GM04503 (cell line): ENCODE measurements at places on chromosomes 16 and 17.

DNA sequence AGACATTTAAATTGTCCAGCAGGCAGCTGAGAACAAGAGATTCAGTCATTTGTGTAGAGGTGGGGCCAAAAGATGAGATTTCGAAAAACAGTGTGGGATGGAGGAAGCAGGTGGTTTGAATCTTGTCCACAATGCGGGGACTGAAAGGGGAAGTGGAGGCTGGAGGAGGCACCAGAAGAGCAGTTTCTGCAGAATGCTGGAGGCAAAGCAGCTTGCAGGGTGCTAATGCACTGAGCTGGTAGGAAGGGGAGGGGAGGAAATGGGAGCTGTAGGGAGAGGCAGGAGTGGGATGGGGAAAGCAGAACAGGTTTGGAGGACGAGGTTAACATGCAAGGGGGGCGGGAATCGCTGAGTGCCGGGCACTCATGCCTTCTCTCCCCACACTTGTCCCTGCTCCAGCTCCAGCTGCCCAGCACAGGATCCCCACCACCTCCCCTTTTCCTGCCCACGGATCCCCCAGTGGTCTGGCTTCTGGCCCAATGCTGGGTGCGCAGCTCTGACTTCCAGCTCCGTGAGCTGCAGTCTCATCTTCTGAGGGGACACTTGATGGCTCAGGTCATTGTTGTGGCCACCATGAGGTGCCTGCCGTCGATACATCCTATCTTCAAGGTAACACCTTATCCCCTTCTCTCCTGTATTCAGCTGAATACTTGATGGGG lies 9.4 kb downstream of the C17orf100 start:
- DNase-seq: no peak

DNA sequence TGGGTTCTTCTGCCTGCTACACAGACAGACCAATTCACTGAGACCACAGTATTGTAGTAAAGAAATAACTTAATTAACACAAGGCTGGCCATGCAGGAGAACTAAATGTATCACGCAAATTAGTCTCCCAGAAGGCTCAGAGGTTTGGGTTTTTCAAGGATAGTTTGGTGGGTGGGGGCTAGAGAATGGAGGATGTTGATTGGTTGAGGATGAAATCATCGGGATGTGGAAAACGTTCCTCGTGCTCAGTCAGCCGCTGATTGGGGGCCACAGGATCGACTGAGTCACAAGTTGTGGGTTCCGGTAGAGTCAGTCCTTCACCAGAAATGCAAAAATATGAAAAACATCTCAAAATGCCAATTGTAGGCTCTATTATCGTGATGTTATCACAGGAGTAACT lies 18.7 kb downstream of the RHOT1 start:
- no peak for DNase-seq

DNA sequence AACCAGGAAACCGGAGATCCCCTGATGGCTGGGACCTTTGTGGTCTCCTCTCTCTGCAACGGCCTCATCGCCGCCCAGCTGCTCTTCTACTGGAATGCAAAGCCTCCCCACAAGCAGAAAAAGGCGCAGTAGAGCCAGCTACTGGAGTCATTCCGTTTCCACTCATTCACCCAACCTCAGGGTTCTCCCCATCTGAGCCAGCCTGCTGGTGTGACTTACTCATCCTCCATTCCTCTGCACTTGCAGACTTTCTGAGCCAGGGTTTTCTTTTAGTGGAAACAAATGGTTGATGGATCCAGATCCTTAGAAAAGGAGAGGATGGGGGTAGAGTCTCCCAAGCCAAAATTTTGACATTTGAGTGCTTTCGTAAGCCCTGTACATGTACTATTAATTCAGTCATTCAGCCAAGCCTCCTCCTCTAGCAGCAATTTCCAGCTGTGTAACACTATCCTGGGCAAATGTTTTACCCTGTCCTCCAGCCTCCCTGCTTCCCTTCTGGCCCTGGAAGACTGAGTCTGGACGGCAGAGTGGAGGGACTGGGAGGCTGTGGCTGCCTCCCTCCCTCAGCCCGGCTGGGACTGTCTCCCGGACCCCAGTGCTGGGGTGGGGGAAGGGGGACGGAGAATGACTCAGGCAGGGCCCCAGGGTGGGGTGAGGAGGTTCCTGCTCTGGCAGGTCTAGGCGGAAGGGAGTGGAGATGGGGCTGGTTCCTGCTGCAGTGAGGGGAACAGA lies 2.3 kb downstream of the SOX15 start:
- peak; percentile 90 for DNase-seq

- no peak for DNase-seq
Measured at GRCh38 chr16:14175086-14175485, 104.0 kb downstream of the MRTFB start.

- DNase-seq: no peak
Measured at GRCh38 chr17:66652840-66653507, 181.9 kb upstream of the CACNG5 start.

DNA sequence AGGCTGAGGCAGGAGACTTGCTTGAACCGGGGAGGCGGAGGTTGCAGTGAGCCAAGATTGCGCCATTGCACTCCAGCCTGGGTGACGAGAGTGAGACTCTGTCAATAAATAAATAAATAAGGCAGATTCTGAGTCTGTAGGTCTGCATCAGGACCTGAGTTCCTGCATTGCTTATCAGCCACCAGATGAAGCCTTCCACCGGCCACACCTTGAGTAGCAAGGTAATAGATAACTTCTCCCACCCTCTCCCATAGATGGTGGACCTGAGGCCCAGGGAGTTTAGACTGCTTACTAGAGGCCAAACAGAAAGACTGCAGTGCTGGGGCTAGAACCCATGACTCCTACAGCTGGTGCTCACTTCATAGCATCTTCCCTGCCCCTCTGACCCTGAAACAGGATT lies 22.1 kb downstream of the ZP2 start:
- no peak for DNase-seq

- no peak for DNase-seq
Measured at GRCh38 chr16:52544703-52545102, 2.2 kb downstream of the TOX3 start.

DNA sequence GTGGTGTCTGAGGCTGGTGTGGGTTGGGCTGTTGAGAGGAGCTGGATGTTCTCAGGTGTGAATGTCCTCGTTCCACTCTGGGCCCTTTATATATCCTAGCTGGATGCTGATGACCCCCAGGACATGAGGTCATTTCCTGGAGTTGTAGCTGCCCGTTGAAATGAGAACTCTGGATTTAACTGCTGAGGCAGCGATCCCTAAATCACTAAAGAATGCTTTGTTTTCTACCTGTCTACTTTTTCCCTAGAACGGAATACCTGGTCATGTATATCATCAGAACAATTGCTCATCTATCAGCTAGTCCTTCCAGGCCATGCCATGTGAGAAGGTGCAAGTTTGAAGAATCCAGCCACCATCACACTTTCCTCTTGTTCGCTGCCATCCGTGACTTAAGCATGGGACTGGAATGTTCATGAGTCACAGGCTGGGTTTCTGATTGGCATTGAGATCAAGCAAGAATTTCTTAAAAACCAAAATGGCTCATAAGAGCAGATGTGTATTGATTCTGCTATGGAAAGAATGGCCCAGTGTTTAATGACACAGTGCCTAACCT lies at the start of gene KRTAP2-3:
TSS of gene KRTAP2-3 (minus strand) at position 63 of the 553 bp plus-strand sequence. CDS start 64 bp downstream, outside the sequence.
- DNase-seq: peak; percentile 95

- no peak for DNase-seq
Measured at GRCh38 chr16:65745-66144, 6.7 kb downstream of the RHBDF1 start.

GRCh38 chr17:81601525-81602120 lies 35.3 kb downstream of the NPLOC4 start:
- no peak for DNase-seq

DNA sequence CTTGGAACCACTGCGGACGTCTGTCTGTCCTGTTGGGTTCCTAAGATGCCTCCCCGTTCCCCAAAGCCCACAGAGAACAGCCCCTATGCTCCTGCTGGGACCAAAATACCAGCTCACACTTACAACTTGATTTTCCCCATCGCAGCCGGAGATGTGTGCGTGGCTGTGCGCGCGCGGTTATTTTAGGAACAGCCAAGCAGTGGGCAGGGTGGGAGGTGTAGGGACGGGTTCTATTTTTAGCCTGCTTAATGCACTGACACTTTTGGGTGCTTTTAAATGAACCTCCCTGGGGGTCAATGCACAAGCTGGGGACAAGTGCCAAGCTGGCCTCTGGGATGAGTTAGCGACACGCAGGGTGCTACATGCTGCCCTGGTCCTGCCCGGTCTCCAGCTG lies 74.1 kb downstream of the KLHDC4 start:
- no peak for DNase-seq

- DNase-seq: no peak
Measured at GRCh38 chr16:23557779-23558702, 514 bp downstream of the UBFD1 start.

DNA sequence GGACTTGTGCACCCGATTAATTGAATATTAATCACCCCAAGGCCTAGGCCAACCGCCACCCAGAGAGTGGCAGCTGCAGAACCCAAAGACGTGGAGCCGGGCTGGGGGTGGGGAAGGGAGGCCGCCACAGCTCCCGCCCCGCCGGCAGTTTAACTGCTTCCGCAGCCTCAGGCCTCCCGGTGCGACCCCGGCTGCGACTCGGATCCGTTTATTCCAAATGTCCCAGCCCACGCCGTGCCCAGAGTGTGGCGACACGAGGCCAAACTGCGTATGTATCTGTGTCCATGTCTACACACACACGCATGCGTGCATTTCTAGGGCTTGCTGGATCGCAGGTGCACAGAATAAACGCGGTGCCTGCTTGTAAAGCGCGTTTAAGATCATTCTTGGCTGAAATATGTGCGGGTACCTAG lies 802 bp upstream of the TOB1 start:
- DNase-seq: no peak

- no peak for DNase-seq
Measured at GRCh38 chr17:82212331-82213250, at the start of gene CCDC57. Gene CCDC57 (minus strand): TSS chr17:82212842. CDS start chr17:82201944, 10,898 bp downstream.

GRCh38 chr16:52422307-52422706 lies 124.6 kb downstream of the TOX3 start:
- DNase-seq: no peak

DNA sequence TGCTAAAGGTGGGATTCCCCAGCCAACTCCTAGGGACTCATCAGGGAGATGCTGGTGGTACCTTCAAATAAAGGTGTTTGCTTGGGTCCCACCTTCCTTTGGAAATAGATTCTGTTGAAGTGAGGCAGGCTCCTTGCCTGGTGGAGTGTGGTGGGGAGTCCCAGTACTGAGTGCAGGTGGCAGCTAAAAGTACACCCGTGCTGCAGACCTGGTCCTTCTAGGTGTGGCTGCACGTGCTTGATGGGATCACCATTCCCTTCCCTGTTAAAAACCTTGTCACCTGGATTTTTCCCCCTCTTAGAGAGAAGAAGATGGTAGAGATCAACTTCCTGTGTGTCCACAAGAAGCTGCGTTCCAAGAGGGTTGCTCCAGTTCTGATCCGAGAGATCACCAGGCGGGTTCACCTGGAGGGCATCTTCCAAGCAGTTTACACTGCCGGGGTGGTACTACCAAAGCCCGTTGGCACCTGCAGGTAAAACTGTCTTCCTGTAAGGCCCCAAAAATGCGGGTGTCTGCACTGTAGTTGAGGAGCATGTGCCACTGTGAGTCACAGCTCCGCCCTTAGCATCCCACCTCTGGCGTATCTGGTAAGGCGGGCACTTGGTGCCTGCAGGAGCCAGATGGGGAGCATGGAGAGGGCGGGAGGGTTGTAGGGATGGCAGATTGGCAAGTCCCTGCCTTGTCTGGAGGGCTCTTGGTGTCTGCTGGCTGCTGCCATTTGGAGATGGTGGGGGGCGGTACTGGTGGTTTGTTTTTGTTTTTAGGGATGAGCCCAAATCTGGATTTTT lies 34.0 kb downstream of the PLCD3 start:
- no peak for DNase-seq

GRCh38 chr16:66207883-66208265 lies 158.6 kb upstream of the CDH5 start:
- no peak for DNase-seq

- DNase-seq: no peak
Measured at GRCh38 chr17:61168506-61168905, 231.1 kb upstream of the TBX2 start.

DNA sequence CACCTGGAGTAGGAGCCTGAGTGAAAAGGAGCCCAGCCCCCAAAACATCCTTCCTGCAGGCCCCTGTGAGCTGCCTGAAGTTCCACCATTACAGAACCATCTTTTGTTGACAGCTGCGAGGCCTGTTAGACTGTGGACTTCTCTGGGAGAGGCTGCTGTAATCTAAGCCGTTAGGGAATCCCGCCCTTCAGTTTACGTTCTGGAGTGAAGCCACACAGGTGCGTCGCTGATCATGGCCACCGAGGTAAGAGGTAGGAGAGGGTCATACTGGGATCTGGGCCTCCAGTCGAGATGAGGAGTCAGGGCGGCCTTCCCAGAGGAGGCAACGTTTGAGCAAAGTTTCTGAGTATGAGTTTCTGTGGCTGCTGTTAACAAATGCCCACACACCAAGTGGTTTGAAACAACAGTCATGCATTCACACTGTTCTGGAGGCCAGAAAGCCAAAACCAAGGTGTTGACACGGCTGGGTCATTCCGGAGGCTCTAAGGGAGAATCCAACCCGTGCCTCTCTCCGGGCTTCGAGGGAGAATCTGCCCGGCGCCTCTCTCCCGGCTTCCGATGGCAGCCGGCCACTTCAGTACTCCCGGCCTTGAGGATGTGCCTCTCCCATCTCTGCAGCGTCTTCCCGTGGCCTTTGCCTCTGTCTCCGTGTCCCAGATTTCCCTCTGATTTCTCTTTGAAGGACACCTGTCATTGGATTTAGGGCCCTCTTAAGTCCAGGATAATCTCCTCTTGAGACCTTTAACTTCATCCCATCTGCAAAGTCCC lies 26.6 kb upstream of the ATP2C2 start:
- DNase-seq: no peak

DNA sequence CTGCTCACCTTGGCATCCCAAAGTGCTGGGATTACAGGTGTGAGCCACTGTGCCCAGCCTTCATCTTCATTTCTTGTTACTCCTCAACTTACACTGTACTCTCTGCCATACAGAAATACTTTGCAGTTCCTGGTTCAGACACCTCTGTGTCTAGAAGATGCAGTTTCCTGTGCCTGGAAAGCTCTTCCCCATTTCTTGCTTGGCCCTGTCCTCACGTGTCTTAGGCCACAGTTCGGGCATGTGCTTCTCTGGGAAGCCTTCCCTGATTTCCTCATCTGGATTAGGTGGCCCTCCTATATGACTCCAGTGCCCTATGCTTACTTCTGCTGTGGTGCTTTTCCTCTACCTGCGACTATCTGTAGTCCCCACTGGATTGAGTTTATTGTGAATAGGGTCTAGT lies 26.5 kb upstream of the CDR2 start:
- DNase-seq: no peak

DNA sequence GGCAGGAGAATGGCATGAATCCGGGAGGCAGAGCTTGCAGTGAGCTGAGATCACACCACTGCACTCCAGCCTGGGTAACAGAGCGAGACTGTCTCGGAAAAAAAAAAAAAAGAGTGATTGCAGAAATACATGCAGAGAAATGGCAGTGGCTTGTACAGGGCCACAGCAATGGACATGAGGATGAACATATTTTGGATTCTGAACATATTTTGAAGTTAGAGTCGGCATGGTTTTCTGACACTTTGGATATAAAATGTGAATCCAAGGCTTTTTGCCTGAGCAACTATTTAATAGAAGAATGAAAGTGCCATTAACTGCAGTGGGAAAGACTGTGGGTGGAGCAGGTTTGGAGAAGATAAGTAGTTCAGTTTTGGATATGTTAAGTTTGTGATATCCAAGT lies 35.8 kb downstream of the CPD start:
- DNase-seq: peak; percentile 35

- DNase-seq: peak; percentile 60
Measured at GRCh38 chr17:42329025-42329976, 41.0 kb downstream of the STAT5A start.
